ENCODE measurements at places on chromosomes 6 and 20. TPM values are rescaled to one million over a fixed set of nuclear protein-coding genes. Genes with fewer than 3 reads are reported as not detected.

DNA sequence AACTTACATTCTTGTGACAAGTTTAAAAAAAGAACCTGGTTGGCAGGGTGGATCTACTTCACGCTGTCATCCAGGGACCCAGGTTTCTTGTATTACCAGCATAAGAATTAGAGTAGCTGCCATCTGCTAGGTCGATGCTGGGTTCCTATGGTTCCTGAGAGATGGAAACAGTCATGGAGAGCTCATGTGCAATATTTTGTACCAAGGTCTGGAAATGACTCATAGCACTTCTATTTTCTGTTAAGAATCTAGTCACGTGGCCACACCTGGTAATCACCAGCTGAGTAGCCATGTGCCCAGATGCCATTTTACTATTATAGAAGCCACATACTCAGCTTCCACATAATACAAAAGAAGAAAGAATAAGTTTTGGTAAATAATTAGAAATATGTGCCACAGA is 171.3 kb downstream of the CD83 start:
- no peaks in the 10 kb centered on the region for H3K27me3 ChIP-seq
- no peaks in the 10 kb centered on the region for H3K36me3 ChIP-seq
- DNase-seq: no peak
- H3K27ac ChIP-seq: no peak overlapping the region
- H3K4me3 ChIP-seq: no peak overlapping the region
- H3K4me1 ChIP-seq: no peaks in the 10 kb centered on the region

DNA sequence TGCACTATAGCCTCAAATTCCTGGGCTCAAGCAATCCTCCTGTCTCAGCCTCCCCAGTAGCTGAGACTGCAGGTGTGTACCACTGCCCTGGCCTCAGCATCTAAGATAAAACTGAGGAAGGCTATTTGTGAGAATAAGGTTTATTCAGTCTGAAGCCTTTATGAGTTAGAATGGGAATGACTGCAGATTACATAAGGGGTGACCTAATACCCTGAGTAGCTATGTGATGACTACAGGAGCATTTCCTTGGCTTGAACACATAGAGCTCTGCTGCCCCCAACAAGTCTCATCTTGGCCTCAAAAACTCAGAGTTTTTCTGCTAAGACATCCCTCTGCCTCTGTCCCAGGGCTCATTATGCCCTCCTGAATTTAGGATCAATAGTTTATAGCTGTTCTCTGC is 7.6 kb downstream of the GSS start:
- H3K4me1 ChIP-seq: no peaks in the 10 kb centered on the region
- DNase-seq: no peak
- no peak overlapping the region for H3K27ac ChIP-seq
- no peaks in the 10 kb centered on the region for H3K36me3 ChIP-seq
- H3K27me3 ChIP-seq: no peaks in the 10 kb centered on the region
- H3K4me3 ChIP-seq: no peak overlapping the region

DNA sequence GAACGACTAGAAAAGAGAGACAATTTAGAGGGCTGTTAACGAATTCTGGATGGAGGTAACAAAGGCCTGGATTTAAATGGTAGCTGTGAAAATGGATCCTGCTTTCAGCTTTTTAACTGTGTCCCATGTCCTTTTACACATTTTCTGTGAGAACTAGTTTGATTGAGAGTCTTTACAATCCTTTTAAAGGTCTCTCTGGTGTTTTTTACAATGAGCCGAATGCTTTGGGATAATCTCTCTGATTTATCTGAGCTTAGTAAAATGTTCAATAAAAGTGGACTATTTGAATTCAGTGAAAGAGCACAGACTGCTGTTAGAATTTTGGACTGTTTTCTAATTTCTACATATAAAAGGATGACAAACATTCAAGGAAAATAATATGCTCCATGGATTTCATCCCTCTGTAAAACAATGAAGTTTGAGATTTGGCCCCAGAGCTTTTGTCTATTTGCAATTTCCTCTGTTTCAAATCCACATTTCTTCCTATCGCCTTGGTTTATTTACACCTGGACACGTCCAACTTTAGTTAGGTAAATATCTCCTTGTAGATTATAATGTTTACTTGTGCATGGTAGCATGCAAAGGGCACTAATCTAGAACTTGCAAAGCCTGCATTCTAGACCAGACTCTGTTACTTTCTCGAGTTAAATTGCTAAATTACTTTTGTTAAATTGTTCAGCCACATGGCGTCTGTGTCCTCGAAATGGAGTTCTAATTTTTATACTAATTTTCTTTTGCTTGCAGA is 871.0 kb upstream of the CITED2 start:
- no peak overlapping the region for H3K4me3 ChIP-seq
- no peak overlapping the region for H3K27ac ChIP-seq
- no peaks in the 10 kb centered on the region for H3K4me1 ChIP-seq
- H3K36me3 ChIP-seq: no peaks in the 10 kb centered on the region

GRCh38 chr6:168877821-168878282 is 375.8 kb downstream of the THBS2 start:
- no peak for DNase-seq
- no peaks in the 10 kb centered on the region for H3K36me3 ChIP-seq
- H3K27me3 ChIP-seq: no peaks in the 10 kb centered on the region
- H3K27ac ChIP-seq: no peak overlapping the region

- no peak overlapping the region for H3K4me3 ChIP-seq
- no peaks in the 10 kb centered on the region for H3K4me1 ChIP-seq
- no peak for DNase-seq
- no peak overlapping the region for H3K27ac ChIP-seq
These were observed 6.0 kb downstream of the TLDC2 start for GRCh38 chr20:36881888-36882287.

DNA sequence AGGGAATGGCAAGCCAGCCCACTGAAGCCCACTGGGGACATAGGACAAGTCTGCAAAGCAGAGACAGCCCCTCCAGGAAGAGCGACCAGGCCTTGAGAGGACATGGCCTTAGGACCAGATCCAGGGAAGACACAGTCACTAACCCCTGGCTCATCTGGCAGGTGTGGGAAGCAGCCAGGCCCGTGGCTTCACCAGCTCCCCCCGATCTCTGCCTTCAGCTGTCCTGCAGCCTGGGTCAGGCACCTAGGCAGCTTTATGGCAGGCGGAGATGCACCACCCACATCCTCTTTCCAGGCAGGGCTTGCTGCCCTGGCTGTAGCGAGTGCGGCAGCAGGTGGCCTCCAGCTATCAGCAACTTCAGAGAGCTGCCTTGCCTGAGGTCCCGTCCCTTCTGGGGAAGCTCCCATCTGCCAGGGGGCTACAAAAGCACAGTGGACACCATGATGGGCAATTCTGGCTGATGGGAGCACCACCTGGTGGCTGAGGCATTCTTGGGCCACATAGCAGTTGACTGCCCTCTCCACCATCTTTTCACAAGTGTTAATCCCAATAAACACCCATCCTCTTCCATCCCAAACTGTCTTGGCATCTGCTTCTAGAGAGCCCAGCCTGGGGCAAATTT is 85.8 kb downstream of the DZANK1 start:
- no peak overlapping the region for H3K4me3 ChIP-seq
- no peak for DNase-seq
- no peaks in the 10 kb centered on the region for H3K36me3 ChIP-seq
- H3K27ac ChIP-seq: no peak overlapping the region

GRCh38 chr20:51346686-51347485 is 195.6 kb downstream of the NFATC2 start:
- no peaks in the 10 kb centered on the region for H3K4me1 ChIP-seq
- no peak overlapping the region for H3K4me3 ChIP-seq
- no peak overlapping the region for H3K27ac ChIP-seq
- no peaks in the 10 kb centered on the region for H3K36me3 ChIP-seq
- DNase-seq: no peak

Gene SLC17A1
- total RNA-seq: not detected

Gene TOP1
- 17.8 TPM for total RNA-seq

Gene FAM162B
- total RNA-seq: 0.43 TPM

Gene PRL
- total RNA-seq: not detected

Gene SLC12A5
- 2.2 TPM for total RNA-seq

- no peaks in the 10 kb centered on the region for H3K27me3 ChIP-seq
- H3K4me1 ChIP-seq: no peaks in the 10 kb centered on the region
- no peaks in the 10 kb centered on the region for H3K36me3 ChIP-seq
- no peak for DNase-seq
- H3K4me3 ChIP-seq: no peak overlapping the region
These were observed 121.6 kb downstream of the ADGRB3 start for GRCh38 chr6:68756454-68757375.

All from pancreas (tissue), 10 donors.